ENCODE measurements at places on chromosomes 3 and 15. TPM values are rescaled to one million over a fixed set of nuclear protein-coding genes. Genes with fewer than 3 reads are reported as not detected.

MINAR1 gene
- total RNA-seq: 0.69 TPM

- DNase-seq: no peak
Observed at GRCh38 chr3:95886616-95887015, 927.8 kb upstream of the EPHA6 start.

DNA sequence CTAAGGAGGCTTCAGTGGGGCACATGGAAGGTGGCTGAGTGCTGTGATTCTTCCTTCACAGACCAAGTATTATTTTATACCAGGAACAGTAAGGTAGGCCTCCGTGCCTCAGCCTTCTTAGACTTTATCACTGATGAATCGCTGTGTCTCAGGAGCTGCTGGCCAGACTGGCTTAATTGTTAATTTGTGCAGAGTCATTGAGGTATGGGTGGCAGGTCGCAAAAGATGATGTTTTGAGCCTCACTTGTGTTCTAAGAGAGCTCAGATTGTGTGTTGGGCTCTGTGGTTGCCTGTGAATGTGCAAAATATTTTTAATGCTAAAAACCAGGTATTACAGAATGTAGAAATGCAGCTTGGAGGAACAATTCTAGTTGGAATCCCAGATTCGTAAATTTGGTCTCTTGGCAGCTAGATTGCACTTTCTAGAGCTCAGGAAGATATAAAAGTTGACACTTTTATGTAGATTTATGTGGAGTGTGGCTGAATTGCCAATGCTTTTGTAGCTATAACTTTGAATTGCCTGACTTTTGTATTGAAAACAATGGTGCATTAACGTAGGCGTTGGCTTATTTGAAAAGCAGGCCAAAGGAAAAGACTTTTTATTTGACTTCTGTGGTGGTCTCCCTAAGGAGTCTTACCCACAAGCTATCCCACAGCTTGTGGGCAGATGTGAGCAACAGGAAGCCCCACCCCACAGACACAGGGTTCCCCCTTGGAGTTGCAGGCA, 53.4 kb downstream of the LARS2 start:
- no peak for DNase-seq

PARP9 gene
- total RNA-seq: 31.9 TPM

DNA sequence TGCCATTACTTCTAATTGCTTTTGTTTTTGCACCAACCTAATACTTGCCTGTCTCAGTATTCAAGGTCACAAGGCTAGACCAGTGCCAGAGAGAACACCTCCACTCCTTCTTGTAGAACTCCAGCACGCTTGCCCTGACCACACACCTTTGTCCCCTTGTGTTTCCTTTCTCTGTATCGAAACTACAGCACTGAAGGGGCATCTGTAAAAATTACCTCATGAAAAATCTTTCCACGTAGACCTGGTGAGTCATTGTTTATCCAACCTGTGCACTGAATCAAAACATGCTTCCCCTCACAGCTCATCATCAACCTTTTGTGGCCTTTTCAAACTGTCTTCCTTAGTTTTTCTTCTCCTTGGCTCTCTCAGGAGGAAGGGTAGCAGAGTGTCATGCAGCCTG, 259.5 kb downstream of the THRB start:
- DNase-seq: no peak
